ENCODE measurements at places on chromosomes 2 and 18. TPM values are rescaled to one million over a fixed set of nuclear protein-coding genes. Genes with fewer than 3 reads are reported as not detected.

Gene TCF23
- total RNA-seq = not detected

Gene ADGRF3
- total RNA-seq = 0.11 TPM

Gene SGPP2
- 8.9 TPM for total RNA-seq

Gene MC4R
- total RNA-seq = 1.3 TPM

Gene ABCG8
- total RNA-seq = 0.33 TPM

Gene FOXD4L1
- total RNA-seq = 0.17 TPM

Gene C2orf80
- total RNA-seq = 15.7 TPM

- no peak for DNase-seq
Measured at GRCh38 chr2:215356334-215356947, 44.6 kb downstream of the ATIC start.

GRCh38 chr18:74434466-74434865 lies 22.6 kb downstream of the DIPK1C start:
- DNase-seq = no peak

DNA sequence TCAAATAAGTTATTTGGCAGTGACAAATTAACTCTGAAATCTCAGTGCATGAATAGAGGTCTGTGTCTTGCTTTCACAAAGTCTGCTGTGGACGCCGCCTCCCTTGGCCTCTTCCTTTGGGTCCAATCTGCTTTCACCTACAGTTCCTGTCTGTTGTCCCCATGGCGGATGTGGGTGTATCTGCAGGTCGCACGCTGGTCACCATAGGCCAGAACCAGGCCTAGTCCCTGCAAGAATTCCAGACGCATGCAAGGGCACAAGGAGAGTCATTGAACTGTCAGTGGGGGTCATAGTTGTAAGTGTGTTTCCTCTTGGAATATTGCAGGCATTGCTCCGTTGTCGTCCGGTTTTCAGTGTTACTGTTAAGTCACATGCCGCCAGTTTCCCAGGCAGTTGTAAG lies 7.4 kb downstream of the SOCS6 start:
- no peak for DNase-seq

DNA sequence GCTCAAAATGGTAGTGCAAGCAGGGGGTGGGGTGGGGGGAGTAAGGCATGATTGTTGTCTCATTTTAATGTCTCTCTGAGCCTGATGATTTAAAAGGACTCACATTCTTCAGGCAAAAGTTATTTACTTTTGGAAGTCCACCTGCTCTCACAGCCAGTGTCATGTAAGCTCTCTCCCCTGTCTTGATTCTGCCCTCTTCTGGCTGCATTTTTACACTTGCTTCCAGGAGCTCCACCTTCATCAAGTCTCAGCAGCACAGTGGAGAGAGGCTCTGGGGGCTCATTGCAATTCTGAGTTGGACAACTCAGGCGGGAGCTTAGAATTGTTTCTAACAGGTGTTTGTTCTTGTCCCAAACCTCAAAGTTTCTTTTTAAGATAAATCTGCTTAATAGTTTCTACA lies 39.2 kb downstream of the GNAL start:
- no peak for DNase-seq

- DNase-seq = no peak
Measured at GRCh38 chr2:162114271-162114670, 37.8 kb downstream of the GCG start.

GRCh38 chr2:211760103-211760502 lies 778.5 kb downstream of the ERBB4 start:
- no peak for DNase-seq

- no peak for DNase-seq
Measured at GRCh38 chr2:235138339-235138738, 186.5 kb downstream of the SH3BP4 start.

DNA sequence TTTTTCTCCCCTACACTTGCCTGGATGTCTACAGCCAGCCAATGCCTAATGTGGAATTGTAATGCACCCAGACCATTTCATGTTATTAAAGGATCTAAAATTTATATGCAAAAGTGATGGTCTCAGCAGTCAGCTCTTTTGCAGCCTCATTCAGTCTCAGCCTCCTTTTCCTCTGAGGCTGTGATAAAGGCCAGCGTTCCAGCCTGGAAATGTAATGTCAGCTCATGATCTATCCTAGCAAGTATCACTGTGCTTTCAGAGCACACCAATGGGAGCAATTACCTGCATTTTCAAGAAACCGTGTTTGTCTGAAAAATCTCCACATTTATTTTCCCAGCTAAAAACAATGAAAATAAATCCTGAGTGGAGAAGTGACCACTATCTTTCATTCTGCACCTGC lies 274.6 kb downstream of the CDH20 start:
- no peak for DNase-seq

- DNase-seq = no peak
Measured at GRCh38 chr2:233464531-233465240, 101.9 kb downstream of the USP40 start.

DNA sequence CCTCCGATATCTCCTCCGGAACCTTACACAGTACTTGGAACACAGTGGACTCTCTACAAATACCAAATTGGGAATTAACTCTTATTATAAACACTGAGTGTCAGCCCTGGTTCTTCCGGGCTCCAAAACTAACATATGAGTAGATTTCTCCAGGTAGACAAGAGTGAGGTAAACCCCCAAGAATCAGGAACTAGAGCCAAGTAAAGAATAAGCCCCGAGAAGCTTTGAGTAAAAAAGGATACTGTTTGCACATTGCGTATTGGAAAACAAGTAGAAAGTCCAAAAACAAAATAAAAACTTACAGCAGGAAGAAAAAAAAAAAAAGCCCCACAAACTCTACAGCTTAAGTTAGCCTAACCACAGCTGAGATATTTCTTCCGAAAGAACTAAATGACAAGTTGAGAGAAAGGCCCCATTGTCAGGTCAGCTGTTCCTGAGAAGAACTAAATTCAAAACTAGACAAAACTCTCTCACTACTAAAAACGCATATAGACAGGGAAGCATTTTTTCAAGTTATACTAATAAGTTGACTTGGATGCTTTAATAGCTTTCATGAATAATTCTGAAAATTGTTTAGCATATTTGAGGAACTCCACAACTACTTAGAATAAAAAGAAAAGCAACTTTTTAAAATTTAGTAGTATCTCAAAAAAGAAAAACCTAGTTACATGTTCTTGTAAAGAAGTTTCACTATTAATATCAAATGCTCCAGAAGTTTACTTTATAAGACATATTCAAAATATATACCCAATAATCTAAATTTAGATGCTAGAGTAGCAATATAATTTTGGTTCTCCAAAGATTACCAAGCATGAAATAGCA lies 4.3 kb upstream of the HAAO start:
- DNase-seq = no peak

DNA sequence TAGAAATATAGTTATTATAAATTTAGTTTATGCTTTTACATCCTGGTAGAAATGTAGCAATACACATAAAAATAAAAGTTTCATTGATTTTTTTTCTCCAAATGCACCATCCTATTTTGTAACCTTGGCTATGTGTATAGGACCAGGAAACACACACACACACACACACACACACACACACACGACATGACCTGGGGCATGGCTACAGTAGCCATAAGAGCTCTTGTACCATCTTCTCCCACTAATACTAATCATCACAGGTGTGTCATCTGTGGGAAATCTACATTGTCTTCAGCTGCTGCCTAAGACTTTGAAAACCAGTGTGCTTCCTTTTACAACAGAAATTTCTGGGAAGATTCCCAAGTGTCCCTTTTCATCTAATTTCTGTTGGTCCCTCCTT lies 144.3 kb downstream of the MCFD2 start:
- no peak for DNase-seq

GRCh38 chr2:177141866-177142265 lies 70.7 kb upstream of the HNRNPA3 start:
- DNase-seq = no peak

GRCh38 chr18:63102941-63103744 lies 216.4 kb downstream of the BCL2 start:
- no peak for DNase-seq

DNA sequence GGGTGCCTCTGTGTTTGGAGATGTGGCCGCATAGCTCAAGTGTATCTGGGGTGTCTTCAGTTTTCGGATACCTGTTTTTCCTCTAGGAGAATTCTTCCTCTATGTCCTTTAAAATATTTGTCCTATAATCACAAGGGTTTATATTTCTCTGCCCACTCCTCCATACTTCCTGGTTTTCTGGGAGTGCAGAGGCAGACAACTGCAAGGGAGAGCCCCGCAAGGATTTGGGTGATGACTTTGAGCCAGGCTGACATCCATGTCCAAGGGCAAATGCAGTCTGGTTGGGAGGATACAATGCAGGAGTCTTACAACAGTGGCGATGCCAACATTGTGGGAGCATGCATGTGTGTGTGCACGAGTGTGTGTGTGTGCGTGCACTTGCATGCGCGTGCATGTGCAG lies 2.1 kb downstream of the IL1RL1 start:
- DNase-seq = no peak

DNA sequence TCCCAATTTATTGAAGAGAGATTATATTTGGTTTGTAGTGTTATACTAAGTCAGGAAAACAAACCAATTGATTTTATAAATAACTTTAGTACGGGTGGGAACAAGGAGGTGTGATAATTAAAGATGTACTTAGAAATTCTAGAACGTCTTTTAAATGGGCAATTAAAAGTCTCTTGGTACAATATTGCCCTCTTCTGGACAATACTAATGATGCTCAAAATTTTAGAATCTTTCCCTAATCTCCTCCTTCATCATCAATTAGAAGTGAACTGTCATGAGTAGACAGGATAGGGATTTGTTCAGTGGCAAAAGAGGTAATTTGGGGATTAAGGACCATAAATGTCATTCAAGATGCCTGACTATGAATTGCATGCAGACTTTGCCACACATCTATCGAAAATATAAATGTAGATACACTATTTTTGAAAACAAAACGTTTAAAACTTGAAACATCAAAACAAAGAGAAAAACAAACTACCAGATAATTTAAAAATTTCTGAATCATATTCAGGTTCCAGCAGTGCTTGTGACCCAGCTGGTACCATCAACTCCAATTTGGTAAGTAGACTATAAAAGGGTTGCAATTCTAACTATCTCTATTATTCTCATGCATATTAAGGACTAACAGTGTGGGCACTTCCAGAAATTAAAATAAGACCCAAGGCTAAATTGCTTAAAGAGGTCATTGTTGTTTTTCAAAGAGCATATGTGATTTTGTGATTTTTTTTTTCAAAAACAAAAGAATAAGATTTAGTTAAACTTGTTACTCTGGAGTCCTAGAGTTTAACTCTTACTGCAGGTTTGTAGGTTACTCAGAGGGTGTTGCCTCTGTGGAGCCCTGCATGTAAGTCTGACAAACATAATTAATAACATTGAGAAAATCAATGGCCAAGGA lies 123.5 kb downstream of the LAMA3 start:
- no peak for DNase-seq

Measured in spinal cord (tissue), 10 donors.